ENCODE measurements at places on chromosomes 3 and 15.
A peak's percentile ranks its signal among the peaks of the same experiment; 100 is the strongest.

DNA sequence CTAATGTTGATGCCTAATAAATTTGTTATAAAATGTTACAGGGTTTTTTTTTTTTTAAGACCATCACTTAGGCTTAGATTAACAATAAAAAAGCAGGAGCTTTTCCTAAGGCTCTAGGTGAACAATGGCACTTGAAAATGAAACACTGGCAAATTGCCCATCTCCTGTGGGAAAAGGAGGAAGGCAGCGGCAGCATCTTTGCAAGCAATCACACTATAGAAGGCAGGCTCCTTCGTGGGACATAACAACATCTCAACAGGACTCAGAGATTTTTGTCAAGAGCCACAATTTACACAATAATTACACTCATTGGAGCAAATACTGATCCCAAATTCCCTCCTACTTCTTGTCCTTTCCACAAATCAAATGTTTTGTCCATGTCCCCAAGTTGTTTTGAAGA, 646.7 kb downstream of the ROBO2 start:
- DNase-seq, result no peak

DNA sequence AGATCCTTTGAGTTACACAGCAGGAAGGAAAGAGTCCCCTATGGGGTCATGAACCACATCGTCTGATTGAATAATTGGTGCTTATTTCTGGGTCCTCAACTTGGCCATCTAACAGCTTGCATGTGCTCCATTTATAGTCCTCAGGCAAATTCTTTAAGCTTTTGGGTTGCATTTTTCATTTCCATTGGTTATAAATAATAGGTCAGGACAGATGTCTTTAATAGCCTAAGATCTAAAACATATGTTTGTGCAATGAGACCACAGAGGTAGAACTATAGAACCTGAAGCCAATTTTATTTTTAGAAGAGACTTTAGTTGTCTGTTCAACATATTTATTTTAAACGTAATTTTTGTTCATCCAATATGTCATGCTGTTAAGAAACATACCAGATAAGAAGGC, 43.2 kb downstream of the CD200R1L start:
- DNase-seq, result no peak

DNA sequence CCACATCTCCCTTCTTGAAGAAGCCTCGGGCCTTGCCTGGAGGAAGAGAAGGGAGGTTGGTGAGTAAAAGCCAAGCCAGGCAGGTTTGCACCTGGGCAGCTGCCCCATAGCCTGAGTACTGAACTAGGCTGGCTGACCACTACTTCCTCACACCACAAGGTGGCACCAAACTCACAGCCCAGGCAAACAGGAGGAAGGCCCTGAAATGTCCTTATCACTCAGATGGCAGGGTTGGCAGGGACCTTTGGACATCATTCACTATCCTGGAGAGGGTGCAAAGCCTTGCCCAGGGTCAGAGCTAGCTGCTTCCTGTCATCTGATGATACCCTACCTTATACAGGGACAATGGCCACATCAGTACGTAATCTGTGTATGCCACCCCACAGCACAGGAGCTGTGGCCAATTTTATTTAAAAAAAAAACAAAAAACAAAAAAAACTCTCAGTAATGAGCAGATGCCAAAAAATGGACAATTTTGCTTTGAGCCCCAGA, 2.2 kb upstream of the GRAMD2A start:
- DNase-seq, result peak; percentile 68

GRCh38 chr3:156368189-156368588, 186.7 kb downstream of the SSR3 start:
- DNase-seq, result no peak

DNA sequence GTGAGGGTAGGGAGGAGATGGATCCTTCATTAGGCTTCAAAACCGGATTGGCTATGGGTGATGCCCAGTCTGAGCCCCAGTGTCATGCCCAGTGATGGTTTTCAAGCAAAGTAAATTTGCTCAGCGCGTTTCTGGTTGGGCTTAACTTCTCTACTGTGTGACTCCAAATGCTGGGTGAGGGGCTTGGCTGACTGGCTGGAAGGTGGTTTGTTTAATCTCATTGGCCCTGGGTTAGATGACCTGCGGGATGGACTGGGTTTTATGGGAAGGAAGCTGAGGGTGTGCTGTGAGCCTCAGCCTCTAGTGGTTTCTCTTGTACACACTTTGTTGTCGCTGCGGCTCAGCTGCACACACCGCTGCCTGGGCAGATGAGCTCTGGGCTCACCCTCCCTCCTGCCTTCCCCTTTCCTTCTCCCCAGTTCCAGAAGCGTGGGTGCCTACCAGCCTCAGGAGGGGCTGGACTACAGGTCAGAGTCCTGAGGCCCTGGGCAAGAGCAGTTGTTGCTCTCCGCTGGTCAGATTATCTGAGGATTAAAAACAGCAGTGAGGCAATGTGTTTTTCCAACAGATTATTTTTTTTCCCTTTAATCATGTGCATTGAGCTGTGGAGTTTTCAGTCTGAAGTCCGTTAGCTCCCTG, 18.6 kb downstream of the PDIA5 start:
- DNase-seq, result no peak

GRCh38 chr3:160758929-160759577, 3.0 kb downstream of the PPM1L start:
- DNase-seq, result no peak

DNA sequence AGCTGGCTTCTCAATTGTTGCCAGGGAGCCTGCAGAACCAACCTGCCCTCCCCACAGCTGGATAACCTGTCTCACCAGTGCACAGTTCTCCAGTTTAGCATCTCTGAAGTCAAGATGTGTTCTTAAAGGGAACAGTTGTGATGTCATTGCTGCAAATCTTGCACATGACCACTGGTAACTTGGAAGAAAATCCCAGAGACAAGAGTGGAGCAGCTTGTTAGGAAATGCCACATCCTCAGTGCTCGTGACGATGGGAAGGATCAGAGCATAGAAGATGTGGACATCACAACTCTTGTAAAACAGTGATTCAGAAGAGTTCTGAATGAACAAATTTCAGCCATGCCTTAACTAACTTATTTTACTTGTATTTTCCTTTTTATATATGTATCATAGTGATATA, 36.1 kb upstream of the LIMD1 start:
- DNase-seq, result no peak

- DNase-seq, result no peak
Observed at GRCh38 chr15:41259546-41260189, 28.6 kb downstream of the CHP1 start.

- DNase-seq, result no peak
Observed at GRCh38 chr3:32447865-32448400, 54.7 kb downstream of the CMTM6 start.

DNA sequence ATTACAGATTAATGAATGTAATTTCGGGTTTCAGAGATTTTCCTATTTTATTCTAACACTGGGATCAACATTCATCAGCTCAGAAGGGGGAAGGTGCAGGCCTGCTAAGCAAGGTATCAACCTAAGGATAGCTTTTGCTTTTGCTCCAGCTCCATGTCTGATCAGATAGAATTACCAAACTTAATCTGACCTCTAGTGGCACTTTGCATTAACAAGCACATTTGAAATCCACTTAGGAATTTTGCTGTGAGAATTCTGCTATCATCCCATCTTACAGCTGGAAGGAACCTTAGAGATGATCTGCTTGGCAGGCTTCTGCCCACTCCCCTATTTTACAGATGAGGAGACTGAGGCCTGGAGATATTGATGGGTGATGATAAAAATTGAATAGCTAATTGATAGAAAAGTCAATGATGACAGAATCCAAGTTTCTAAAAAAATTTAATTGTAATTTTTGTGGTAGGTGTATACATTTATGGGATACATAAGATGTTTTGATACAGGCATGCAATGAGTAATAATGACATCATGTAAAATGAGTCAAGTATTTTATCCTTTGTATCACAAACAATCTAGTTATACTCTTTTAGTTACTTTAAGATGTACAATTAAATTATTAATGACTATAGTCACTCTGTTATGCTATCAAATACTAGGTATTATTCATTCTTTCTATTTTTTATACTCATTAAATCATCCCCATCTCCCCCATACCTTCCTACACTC, 209.2 kb upstream of the ZPLD1 start:
- no peak for DNase-seq

DNA sequence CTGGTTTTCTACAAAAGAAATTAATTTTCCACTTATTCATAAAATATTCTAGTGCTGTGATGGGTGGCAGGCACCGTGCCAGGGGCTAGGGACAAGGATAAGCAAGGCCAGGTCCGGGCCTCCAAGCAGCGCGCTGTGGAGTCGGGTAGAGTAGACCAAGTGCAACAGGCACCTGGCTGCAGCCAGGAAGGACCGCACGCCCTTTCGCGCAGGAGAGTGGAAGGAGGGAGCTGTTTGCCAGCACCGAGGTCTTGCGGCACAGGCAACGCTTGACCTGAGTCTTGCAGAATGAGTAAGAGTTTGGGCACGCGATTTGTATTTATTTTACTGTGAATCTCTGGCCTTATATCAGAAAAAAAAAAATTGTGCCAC, at the start of gene CASR:
Gene CASR, plus strand, starts transcription at position 148 of the 372 bp plus-strand sequence. CDS start 70,522 bp downstream, outside the sequence.
- no peak for DNase-seq

DNA sequence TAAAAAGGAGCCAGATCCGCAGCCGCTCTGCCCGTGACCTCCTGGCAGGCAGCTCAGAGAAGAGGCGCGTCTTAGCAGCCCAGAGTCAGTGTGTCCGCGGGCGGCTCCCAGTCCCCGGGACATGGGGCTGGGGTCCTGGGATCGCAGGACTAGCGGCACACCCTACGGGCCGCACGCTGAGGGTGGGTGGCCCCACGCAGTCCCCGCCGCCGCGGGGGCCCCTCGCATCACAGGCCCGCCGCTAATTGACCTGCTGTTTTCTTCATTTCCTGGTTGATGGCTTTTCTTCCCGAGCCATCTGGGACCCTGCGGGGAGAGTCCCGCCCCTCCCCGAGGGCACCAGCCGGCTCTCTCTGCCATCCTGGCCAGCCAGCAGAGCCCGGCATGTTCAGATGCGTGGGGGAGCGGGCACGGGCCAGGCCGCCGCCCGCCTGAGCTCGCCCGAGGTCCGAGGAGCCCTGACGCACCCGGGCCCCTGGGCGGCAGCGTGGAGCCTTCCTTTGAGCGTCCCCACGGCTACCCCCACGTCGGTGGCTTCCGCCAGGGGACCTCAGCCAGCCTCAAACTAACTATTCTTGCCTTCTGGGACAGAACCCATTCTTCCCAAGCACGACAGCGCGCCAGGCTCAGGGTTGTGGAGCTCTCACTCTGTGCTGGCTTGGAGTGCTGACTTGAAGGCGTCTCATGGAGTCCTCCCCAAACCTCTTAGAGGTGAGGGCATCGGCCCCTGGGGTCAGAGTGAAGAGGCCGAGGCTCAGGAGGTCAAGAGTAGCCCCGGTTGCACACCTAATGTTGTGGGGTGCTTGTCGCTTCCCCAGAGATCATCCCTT, 34.6 kb upstream of the CACNA2D3 start:
- DNase-seq, result no peak

DNA sequence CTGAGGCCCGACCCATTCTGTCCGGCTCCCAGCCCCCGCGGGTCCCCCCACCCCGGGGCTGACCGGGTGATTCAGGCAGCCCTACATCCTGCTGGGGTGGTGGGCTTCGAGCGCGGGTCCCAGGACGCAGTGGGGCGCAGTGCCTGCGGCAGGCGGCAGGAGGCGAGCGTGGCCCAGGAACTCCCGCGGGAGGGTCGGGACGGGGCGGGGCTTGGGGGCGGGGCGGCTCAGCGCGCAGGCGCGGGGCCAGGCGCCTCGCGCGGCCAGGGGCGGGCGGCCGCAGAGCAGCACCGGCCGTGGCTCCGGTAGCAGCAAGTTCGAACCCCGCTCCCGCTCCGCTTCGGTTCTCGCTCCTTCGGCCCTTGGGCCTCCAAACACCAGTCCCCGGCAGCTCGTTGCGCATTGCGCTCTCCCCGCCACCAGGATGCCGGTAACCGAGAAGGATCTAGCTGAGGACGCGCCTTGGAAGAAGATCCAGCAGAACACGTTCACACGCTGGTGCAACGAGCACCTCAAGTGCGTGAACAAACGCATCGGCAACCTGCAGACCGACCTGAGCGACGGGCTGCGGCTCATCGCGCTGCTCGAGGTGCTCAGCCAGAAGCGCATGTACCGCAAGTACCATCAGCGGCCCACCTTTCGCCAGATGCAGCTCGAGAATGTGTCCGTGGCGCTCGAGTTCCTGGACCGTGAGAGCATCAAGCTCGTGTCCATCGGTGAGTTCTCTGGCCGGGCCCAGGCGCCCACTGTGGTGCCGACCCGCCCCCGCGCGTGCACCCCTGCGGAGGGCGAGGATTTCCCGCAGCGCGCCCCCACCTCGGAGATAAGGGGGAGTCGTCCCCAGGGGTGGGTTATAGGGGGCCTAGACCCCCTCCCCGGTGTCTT, at the start of gene FLNB:
Gene FLNB, plus strand, starts transcription at position 282 of the 885 bp plus-strand sequence. Its CDS starts 143 bp downstream, at position 425.
- peak; percentile 80 for DNase-seq

GRCh38 chr3:172625404-172625803, 85.5 kb downstream of the NCEH1 start:
- no peak for DNase-seq

- no peak for DNase-seq
Observed at GRCh38 chr3:66442254-66443117, 58.3 kb downstream of the LRIG1 start.

DNA sequence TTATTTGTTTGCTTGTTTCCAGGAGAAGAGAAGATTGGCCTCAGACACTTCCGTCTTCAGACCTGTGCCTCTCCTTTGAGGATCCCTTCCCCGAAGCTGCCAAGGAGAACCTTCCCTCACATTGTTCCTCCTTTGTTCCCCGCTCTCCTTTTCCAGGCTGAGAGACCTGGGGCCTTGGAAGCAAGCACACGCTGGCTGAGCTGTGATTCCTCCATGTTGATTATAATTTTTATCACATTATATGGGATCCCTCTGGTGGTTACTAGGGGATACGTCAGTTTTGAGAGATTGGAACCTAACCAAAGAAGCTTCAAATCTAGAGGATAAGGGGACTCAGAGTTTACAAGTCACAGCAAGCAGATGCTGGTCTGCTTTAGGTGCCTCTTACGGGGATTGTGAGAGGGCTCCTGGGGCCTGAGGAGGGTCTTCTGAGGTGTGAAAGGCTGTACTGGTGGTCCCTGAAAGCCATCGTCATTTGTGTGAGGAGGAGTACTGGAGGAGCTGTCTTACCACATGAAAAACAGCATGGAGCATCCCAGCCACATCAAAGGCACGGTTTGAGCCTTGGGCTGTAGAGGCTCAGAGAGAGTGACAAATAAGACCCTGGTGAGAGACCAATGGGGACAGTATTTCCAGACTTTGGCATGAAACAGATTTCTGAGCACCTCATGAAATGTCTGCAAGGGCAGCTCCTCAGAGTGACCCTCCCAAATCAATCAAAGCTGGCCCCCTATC, 760.1 kb upstream of the CFAP20DC start:
- DNase-seq, result no peak

DNA sequence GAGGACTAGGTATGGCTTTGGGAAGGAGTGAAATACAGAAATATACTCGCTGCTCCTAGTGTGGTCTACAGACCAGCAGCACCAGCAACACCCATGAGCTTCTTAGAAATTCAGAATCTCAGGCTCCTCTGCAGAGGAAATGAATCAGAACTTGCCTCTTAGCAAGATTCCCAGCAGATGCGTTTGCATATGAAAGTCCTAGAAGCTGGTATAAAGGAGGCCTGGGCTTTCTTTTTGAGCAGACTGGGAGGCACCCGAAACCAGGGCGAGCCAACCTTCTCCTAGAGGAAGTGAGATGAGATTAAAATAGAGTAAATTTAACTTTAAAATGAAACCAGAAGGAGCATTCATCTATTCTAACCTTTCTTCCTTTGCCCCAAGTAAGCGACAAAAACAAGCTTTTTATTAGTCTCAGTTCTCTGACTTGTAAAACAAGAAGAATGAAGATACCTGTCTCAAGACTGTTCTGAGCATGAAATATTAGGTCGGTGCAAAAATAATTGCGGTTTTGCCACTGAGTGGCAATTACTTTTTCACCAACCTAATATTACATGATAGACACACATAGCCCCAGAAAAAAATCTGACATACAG, 140.0 kb downstream of the PDZRN3 start:
- no peak for DNase-seq

All from stimulated activated CD4-positive, alpha-beta T cell treated with anti-CD3 and anti-CD28 coated beads, Interleukin-4, amount 100 ng/mL, for 1 hour (primary cell).